ENCODE measurements at places on chromosomes 4 and X.

- no peak for DNase-seq
These were observed 19.5 kb upstream of the WDFY3 start for GRCh38 chr4:84985952-84986351.

- no peak for DNase-seq
These were observed 11.0 kb upstream of the TBC1D8B start for GRCh38 chrX:106791495-106791894.

DNA sequence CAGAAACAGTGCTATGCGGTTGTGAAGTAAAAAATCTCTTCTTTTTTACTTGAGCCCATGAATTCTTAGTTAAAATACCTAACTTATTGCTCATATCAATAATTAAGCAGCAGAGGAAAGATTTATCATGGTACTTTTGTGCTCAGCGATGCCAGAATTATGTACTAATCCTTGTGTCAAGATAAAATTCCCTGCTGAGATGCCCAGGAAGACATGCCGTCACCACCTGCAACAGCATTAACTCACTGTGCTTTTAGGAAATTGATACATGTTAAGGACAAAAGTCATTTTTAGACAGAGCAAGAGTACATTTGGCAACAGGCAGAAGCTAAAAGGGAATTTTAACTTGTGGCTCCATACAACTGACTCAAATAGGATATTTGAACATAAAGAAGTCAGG lies 138.9 kb downstream of the NPNT start:
- no peak for DNase-seq

- DNase-seq, result no peak
These were observed 54.5 kb downstream of the CHM start for GRCh38 chrX:85992811-85993229.

DNA sequence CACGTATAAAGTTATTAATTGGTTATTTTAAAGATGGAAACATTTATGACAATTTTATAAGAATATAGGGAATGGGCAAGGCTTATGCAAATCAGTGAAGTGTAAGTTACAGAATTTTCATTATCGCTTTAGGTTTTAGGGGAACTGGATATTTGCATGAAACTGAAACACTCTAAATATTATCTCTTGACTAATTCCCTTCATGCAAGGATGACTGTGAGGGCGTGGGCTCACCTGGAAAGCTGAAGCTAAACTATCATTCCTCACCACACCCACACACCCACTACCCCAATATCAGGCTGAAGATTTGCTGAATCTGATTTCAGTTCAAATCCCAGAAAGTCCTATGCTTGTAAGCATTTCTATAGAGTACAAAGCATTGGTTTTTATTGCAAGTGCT lies 81.7 kb upstream of the ARHGAP24 start:
- DNase-seq, result no peak

- no peak for DNase-seq
These were observed 137.6 kb downstream of the NPNT start for GRCh38 chr4:106032851-106033286.

- no peak for DNase-seq
These were observed 14.7 kb downstream of the CWH43 start for GRCh38 chr4:49000806-49001205.

DNA sequence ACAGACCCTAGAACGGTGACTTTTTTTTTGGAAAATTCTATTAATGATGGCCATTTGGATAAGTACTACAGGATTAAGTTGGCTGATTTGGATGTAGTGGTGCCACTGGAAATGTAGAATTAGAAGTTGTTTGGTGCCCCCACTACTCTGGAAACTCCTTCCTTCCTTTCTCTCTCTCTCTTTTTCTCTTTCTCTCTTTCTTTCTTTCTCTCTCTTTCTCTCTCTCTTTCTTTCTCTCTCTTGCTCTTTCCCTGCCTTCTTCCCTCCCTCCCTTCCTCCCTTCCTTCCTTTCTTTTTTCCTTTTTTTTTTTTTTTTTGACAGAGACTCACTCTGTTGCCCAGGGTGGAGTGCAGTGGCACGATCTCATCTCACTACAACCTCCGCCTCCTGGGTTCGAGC lies 2.7 kb downstream of the GAR1 start:
- DNase-seq, result no peak

DNA sequence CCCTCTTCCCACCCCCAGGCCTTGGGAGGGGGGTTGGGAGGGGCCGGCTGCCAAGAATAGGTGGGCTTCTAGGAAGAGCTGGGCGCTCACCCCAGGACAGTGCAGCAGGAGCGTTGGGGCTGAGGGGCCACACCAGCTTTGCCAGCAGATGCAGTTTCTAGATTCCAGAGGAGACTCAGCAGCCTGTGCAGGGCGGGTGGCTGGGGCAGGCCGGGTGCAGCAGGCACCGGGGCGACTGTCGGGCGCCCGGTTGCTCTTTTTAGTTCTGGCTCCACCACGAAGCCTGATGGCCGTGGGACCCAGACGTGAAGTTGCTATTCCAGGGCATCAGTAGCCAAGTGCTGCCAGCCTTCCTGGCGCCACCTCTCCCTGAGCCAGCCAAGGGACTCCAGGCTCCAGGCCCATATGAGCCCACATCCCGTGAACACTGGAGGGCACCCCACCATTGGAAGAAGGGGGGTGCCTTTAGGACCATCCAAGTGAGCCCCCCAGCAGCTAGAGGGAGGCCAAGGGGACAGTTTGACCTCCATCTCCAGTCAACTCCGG lies 5.8 kb downstream of the SSR4 start:
- DNase-seq, result no peak

DNA sequence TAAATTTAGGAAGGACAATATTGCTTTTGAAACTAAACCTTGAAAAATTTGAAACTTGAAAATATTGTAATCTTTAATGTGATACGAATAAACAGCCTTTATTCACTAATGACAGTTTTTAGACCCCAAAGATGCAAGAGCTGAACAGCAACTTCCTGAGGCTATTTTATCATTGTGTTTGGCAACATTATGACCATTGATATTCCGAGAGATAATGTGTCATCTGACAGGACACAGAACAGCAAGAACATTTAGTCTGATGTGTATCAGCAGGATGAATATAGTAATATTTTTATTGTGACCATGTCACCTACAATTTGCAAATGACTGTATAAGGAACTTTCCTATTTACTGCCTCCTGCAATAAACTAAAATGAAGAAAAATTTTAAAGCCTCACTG lies 316.0 kb downstream of the ADAM29 start:
- no peak for DNase-seq

DNA sequence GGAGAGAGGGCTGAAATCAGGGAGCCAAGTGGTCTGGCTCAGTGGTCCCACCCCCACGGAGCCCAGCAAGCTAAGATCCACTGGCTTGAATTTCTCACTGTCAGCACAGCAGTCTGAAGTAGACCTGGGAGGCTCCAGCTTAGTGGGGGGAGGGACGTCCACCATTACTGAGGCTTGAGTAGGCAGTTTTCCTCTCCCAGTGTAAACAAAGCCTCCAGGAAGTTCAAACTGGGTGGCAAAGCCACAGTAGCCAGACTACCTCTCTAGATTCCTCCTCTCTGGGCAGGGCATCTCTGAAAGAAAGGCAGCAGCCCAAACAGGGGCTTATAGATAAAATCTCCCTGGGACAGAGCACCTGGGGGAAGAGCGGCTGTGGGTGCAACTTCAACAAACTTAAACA lies 88.1 kb downstream of the NPFFR2 start:
- no peak for DNase-seq

GRCh38 chr4:17559709-17560048 lies 17.3 kb upstream of the LAP3 start:
- DNase-seq, result no peak

GRCh38 chr4:20592663-20593062 lies 107.6 kb upstream of the PACRGL start:
- no peak for DNase-seq

GRCh38 chrX:12956704-12957534 lies 18.0 kb upstream of the TMSB4X start:
- DNase-seq, result peak; percentile 82

DNA sequence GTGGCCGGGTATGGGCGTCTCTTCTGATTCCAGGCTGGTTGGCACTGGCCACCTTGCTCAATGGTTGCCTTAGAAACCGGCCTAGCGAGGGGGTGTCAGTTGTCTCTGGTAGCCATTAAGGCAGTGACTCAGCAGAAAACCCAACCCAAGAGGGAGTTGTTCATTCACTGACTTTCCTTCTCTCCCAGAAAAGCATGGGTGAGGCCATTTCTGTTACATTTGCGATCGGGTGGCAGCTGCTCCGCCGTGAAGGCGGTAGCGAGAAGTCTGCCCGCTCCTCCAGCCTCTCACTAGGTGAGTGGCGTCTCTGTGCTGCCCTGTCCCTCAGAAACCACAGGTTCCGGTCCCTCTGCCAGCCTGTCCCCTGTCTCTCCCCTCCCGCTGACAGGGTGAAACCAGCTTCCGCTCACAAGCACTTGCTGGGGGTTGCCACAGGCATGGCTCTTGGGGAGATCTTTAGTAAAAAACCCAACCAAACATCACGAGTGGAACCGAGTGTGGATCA lies 17.4 kb downstream of the IRAK1 start:
- peak; percentile 92 for DNase-seq

GRCh38 chr4:173333658-173334084 lies 487 bp downstream of the HMGB2 start:
- DNase-seq, result peak; percentile 39

DNA sequence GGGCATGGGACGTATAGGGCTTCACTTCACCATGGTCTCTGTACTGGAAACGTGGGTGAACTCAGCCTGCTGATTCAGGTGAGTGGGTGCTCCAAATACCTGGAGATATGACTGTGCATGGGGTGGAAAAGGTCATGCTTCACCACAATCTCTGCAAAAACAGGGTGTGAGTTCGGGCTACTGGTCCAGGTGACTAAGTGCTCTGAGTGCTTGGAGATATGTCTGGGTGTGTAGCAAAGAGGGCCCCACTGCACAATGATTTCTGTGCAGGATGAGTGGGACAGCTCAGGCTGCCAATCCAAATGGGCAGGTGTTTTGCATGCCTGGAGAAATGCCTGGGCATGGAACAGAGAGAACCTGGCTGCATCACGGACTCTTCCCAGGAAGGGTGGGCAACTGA lies 11.2 kb upstream of the CPXCR1 start:
- no peak for DNase-seq

GRCh38 chr4:18155067-18156041 lies 133.8 kb upstream of the LCORL start:
- DNase-seq, result no peak

- DNase-seq, result no peak
These were observed 50.4 kb upstream of the ELOVL6 start for GRCh38 chr4:110248831-110249253.

DNA sequence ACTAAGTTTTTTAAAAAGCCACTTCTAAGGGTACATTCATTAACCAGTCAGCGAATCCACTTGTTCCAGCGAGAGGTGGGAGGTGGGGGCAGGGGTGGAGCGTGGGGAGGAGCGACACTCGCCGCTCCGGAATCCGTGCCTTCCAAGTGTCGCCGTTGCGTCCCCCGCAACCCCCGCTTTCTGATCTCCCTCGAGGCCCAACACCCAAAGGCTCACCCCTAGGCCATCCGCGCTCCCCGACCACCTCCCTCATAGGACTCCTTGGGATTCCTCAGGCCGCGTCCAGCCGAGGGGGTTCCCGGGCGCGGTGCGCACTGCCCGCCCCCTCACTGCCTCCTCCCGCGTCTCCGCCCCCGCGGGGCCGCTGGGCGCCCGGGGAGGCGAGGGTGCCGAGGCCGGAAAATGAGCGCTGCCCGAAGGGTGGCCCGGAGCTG lies 108.1 kb upstream of the STOX2 start:
- DNase-seq, result no peak

DNA sequence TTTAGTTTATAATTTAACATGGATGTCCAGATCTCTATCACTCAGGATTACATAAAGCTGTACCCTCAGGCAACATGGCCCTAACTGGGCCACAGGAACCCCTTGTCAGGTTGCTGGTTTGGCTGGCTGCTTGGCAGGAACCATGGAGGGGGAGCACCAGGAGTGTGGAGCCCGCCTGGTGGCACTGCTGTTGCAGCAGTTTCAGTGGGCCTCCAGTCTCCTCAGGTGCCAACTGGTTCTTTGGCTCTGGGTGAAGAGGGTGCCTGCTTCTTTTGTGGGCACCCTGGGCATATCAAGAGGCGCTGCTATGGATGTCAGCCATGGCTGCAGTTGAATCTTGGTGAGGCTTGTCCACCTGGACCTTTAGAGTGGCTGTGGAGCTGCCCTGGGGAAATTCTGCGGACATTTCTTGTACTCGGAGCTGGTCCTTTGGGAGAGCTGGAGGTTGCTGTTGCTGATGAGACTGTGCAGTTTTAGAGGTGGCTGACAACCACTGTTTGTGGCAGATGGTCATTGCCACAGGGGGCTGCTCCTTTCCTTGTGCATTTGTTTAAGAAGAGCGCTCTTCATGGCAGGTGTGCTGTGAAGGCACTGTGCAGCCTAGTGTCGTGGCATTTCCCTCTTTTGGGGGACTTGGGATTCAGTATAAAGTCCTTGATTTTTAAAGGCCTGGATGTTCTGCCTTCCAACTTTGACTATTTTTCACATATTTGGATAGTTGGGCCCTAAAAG lies 10.3 kb upstream of the SMIM14 start:
- DNase-seq, result no peak

DNA sequence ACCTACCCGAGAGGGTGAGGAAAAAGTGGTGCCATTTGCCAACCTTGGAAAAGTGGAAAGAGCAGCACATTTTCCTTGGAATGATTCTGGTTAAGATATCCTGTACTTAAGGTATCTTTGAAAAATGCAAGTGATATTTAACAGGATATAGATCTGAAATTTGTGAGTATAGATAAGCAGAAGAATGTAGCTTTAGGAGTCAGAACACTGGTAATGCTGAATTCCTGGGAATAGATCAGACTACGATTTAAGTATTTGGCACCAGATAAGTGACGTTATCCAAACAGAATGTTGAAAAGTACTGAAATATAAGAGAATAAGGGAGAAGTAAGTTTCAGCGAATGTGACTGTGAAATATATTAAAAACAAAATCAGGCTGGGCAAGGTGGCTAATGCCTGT lies 210.1 kb downstream of the PCDH7 start:
- no peak for DNase-seq

DNA sequence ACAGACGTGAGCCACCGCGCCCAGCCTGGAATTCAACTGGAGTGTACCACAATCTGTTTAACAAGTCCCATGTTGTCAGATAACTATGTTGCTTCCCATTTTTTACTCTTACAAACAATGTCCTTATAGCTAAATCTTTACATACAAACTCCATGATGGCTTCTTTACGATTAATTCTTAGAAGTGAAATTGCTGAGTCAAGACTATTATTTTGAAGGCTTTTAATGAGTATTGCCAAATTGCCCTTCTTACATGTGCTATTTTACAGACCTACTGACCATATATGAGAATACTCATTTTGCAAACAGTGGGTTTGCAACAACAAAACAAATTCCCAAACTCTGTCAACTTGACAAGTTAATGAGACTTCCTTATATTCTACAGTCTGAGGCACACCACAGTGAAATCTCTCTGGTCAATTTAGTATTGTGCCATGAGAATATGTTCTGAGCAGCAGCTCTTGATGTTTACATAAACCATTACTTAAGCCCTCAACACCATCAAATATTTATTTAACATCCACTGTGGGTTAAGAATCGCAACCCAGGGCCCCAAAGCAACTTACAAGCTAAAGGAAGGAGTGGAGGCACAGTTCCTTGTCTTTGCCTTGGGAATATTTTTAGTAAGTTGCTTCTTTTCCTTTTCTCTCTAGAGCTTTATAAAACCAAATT lies 128.5 kb downstream of the SPRY1 start:
- DNase-seq, result no peak

Data from RPMI8226 (cell line).